GM23338 (cell line): ENCODE measurements at places on chromosomes 11 and 22. TPM values are rescaled to one million over a fixed set of nuclear protein-coding genes. Genes with fewer than 3 reads are reported as not detected.
A peak's percentile ranks its signal among the peaks of the same experiment; 100 is the strongest.

PVALB gene
- not detected in 2 replicates for total RNA-seq

SIDT2 gene
- 11.3 and 12.1 TPM in 2 replicates for total RNA-seq

CRYAB gene
- 6.1 and 6.8 TPM in 2 replicates for total RNA-seq

GRCh38 chr11:72856551-72857345 is 42.5 kb downstream of the ATG16L2 start:
- no peaks in the 10 kb centered on the region for H3K27me3 ChIP-seq
- H3K4me3 ChIP-seq, result no peak overlapping the region
- 0 out of 2 replicates have a peak, but pooled peaks cover under 1% of the 10 kb centered on the region for H3K4me1 ChIP-seq
- no peak overlapping the region for H3K27ac ChIP-seq
- H3K36me3 ChIP-seq, result no peaks in the 10 kb centered on the region

DNA sequence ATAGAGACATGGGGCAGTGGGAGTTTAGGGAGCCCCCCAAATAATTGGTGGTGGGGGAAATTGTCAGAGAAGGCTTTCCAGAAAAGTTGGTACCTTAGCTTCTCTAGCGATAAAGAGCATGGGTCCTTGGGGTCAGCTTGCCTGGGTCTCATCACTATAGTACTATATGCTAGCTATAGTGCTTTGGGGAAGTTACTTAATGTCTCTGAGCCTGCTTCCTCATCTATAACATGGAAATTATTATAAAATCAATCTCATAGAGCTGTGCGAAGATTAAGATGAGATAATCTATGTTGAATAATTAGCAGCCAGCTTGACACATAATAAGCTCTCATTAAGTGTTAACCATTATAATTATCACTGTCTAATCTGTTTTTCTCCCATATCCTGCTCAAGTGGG is 41.2 kb downstream of the STIM1 start:
- H3K4me1 ChIP-seq, result no peaks in the 10 kb centered on the region
- no peaks in the 10 kb centered on the region for H3K36me3 ChIP-seq
- H3K27ac ChIP-seq, result no peak overlapping the region
- no peak overlapping the region for H3K4me3 ChIP-seq
- no peak for DNase-seq

DNA sequence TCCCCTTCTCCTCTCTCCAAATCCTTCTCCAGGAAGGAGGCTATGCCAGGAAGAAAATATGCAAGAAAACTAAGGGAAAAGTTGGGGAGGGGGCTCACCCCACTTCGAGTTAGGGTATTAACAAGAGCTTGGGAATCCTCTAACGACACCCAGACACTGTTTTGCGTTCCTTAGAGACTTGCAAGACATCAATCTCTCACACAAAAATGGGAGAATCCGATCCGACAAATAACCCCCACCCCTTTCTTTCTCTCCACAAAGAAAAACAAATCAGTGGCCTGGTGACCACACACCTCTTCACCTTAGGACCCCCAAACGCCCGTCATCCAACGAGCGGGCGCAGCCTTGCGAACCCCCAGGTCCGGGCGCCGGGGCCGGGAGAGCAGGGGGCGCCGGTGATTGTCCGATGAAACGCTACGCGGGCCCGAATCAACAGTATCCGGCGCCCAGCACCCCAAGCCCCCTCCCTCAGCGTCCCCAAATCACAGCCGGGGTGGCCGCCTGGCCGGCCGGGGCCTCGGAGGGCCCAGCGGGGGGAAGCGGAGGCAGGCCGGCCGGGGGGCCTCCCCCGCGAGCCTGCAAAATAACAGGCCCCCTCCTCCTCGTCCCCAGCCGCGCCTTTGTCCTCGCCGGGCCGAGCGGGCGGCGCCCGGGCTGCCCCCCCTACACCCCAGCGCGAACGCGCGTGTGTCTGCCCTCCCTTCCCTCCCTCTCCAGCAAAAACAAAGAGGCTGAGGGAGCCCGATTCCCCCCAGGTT is 690 bp downstream of the CSNK1E start:
- no peaks in the 10 kb centered on the region for H3K27me3 ChIP-seq
- DNase-seq, result peak; percentile 60
- H3K27ac ChIP-seq, result peak overlapping the region; percentile 85
- H3K4me3 ChIP-seq, result peak overlapping the region; percentile 96

KRTAP5-2 gene
- not detected in 2 replicates for total RNA-seq
